Stimulated activated CD4-positive, alpha-beta T cell treated with anti-CD3 and anti-CD28 coated beads, Interleukin-12 subunit alpha, Interleukin-12 subunit beta, amount 100 ng/mL, for 24 hours (primary cell): ENCODE measurements at places on chromosomes 3 and 15.
A peak's percentile ranks its signal among the peaks of the same experiment; 100 is the strongest.

DNA sequence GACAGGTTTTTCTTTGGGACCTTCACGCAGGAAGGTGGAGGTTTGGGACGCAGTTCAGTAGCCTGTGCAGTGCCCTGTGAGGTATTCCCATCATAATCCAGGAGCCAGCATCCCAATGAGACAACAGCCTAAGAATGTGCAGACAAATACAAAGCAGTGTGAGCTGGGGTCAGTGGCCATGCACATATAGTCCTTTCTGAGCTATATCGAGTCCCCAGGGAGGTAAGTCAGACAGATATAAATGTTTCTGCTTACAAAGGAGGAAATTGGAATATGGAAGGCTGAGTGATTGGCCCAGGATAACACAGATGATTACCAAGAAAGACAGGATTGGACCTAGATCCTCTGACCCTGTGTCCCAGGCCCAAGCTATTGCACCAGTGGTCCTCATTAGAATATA, 216.6 kb upstream of the TRIM42 start:
- no peak for DNase-seq

DNA sequence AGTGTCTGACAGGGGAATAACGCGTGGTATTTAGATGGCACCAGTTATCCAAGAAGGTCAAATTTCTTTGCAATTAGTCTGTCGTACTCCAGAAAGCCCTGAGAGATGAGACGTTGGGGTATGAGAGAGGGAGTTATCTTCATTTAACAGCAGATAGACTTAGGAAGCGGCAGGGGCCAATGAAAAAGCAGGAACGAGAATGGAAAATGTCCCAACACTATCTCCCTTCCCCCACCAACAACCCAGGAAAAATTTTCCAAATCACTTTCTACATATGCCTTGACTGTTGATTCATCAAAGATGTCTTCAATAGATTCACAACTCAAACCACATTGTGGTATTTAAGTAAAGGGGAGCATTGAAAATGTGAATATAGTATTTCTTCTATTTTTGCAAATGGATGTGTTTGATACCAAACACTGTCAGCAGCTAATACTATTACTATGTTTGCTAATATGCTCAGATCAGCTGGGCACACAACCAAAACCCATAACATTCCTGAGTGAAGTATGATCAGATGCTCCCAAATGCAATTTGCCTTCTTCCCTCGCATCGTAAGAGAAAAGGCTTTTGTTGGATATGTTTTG, 13.3 kb upstream of the GREM1 start:
- no peak for DNase-seq

DNA sequence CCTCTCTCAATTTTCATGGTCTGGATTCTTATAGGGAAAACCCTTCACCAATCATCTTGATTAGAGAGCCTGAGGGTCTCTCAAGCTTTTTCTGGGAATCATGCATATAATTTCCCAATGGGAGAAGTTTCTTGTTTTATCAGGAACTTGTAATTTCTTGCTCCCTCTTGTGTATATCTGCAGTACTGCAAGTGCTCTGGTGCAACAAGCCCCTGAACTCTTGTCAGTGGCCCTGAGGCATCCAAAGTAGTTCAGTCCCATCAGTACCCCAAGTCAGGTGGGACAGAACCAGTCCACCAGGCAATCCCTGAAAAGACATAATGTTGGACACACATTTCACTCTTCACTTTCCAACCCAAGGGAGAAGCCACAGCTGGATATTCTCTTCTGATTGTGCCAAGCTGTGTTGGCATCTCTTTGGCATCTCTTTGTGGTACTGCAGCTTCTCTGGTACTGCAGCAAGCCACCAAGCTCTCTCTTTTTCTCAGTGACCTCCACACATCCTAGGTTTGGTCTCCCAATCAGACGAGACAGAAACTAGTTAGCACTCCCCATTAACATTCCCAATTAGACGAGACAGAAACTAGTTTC, 214.5 kb downstream of the ZIC4 start:
- no peak for DNase-seq

- no peak for DNase-seq
Measured at GRCh38 chr3:9727041-9727595, 4.4 kb upstream of the BRPF1 start.

- no peak for DNase-seq
Measured at GRCh38 chr3:30227571-30228301, 378.7 kb upstream of the TGFBR2 start.

DNA sequence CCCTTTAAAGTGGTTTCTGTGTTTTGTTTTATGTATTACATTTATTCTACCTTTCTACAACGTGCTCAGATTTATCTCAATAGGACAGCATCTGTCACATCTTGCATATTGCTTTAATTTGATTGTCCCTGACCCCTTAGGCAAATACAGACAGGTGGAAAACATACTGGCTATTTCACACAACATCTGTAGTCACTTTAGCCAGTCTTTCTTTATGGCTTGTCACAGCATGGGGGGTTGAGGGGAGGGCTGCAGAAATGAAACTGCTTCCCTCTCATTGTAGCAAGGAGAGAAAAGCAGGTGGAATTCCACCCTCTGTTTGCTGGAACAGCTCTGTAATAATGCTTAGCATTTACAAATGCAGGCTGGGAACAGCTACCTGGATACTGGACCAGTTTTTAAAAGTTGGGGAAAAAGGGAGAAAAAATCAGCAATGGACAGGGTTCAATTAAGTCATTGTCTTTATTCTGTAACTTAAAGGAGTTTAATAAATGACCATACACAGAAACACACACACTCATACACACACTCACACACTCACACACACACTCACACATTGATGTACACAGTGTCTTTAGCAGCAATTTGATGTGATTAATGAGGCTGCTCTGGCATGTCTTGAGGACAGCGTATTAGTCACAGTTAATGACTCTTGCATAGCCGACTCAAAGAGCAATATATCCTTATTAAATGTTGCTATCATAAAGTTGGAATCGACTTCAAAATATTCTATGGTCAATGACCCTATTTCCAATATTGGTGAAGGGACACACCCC, 283.7 kb upstream of the GBE1 start:
- DNase-seq: no peak

DNA sequence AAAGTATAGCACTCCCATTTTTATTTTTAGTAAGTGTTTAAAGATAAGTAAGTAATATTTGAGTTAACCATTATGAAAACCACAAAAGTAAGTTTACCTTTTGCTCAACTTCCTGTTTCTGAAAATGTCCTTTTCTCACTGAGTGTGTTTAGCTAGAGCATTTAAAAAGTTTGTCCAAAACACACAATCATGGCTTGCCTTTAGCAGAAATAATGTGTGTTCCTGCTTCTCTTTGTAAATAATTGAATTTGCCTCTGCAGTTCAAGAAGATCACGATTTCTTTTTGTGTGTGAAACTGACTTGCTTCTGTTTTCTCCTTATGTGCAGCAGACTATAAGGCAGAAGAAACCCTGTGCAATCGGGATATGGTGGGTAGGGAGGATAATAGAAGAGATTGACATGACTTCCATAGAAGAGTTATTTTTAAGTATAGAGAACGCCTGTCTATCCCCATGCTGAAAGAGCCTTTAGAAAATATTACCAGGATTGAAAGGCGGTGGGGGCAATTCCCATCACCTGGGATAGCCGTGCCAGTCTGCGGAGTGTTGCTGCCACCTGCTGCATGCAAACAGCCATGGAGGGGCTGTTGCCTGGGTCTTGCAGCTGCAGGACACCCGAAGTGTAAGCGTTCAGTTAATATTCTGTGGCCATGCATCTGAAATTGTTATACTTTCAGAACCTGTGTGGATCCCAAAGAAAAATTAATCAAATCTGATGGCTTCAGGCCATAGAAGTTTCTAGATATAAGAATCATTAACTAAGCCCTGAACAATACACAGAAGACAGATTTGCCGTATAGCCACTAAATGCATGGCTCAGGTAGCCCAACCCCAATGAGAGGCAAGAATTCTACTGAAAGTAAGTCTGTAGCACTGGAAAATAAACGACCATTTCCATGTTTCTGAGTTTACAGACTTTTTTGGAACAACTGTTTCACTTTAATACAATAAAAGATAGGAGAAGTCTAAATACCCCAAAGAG, 2.4 kb upstream of the CD96 start:
- peak; percentile 45 for DNase-seq

DNA sequence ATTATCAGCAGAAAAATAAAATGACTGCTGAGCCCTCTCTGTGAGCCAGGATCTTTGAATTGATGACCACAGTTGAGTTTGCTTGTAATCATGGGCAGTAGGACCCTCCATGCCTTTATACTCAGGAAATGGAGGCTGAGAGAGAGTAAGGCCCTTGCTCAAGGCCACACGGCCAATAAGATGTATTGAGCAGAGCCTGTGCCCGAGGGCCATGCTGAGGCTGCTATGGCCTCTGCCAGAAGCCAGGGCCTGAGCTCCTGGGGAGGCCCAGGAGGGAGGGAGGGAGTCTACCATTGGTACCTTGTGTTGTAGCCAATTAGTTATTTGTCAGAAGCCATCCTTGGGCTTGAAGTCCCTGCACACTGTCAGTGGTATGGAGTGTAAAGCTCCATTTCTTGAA, 151.4 kb downstream of the DNAJB8 start:
- no peak for DNase-seq

DNA sequence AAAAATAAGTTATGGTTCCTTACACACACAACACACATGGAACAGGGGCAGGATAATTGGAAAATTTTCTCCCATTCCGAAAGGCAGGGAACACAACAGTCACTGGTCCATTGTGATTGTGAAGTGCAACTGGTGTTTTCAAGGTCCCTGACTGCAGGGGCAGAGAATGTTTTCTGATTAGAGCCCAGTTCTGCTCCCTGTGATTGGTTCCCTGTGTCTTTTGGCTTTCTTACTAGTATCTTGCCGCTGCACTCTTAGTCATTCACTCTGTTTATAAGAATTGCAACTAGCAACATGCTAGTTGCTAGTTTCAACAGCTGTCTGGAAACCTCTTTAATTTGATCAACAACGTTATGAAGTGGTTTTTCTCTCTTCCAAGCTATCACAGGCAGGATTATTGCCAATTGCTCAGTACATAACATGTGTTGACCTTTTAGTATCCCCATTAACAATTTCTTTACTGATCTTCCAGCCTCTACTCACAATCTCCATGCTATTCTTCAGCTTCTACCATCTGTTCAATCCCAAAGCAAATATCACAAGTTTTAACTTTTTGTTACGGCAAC, 177.5 kb downstream of the EPHA6 start:
- DNase-seq: no peak

GRCh38 chr15:40693904-40694687, 878 bp upstream of the RAD51 start:
- DNase-seq: no peak

GRCh38 chr15:58958811-58959210, 25.3 kb upstream of the SLTM start:
- DNase-seq: no peak

DNA sequence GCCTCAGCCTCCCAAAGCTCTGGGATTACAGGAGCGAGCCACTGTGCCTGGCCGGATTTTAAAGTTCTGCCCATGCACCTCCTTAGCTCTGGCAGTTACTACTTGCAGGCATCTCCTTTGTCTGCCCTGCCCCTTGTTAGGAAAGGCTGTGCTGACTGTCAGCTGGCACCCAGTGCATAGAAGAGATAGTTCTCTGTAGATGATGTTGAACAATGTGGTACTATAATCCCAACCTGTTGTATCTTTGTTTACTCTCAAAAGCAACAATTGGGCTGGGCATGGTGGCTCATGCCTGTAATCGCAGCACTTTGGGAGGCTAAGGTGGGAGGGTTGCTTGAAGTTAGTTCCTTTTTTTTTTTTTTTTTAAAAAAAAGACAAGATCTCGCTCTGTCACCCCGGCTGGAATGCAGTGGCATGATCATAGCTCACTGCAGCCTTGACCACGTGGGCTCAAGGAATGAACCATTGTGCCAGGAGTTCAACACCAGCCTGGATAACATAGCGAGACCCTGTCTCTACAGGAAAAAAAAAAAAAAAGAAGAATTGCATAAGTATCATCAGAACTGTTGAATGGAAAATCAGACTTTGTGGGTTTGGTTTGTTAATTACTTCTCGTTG, 30.6 kb downstream of the FLNB start:
- no peak for DNase-seq

- no peak for DNase-seq
Measured at GRCh38 chr15:28106294-28107110, 7.4 kb upstream of the OCA2 start.

DNA sequence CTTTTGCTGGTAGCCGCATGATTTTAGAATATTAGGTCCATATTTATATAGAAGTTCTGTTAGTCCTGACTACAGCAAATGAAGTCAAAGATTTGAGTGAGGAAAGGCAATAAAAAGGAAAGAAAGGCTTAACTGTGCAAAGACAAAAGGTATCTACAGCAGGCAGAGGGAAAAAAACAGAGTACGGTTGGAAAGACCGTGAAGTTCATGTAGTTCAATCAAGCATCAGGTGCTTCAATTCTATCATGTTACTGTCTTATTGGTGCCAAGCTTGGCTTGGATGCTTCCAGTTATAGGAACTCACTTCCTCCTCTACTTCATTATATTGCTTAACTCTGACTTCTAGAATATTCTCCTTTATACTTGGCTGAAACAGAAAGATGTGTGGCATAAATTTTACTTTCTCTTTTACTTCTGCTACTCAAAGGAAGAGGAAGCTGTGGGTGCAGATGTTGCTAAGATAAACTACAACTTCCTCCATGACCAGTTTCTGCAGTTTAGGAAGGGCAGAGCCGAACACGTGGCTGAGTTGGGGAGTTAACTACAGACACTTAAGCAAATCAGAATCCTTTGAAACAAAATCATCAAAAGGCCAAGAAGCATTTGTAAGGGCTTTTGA, 72.6 kb upstream of the ZBED2 start:
- DNase-seq: peak; percentile 32

GRCh38 chr3:27253391-27253790, 115.8 kb downstream of the NEK10 start:
- DNase-seq: no peak

GRCh38 chr3:36803091-36803791, 38.9 kb upstream of the DCLK3 start:
- DNase-seq: no peak

DNA sequence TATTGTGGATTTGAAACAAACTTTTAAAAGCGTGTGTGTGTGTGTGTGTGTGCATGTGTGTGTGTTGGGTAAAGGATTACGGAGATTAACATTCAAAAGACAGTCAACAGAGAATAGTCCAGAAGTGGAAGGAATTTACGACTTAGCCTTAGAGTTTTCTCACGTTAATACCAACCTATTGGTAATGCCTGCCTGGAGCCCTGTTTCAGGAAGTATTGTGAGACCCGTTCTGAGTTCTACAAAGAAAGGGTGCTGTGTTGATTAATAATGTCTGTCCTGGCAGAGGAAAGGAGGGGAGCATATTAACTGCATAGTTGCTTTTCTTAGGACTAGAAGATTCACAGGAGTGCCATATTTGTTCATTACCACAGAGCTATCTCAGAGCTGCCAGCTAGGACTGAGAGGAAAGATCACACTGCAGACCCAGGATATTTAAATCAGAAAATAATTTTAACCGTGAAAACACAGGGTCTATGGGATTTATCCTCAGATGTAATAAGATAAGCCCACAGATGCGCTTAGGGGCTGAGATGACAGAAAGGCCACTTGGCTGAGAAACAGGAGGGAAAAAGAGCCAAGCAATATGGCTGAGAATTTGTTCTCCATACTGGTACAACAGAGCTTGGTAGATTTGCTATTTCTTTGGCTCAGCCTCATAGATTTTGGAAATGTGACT, 40.5 kb upstream of the FRMD4B start:
- DNase-seq: no peak
